ENCODE measurements at places on chromosomes 16 and 17.

- no peak for DNase-seq
These were observed 27.9 kb upstream of the OR4D1 start for GRCh38 chr17:58120195-58120822.

- DNase-seq: no peak
These were observed 6.9 kb upstream of the GSE1 start for GRCh38 chr16:85605912-85606841.

DNA sequence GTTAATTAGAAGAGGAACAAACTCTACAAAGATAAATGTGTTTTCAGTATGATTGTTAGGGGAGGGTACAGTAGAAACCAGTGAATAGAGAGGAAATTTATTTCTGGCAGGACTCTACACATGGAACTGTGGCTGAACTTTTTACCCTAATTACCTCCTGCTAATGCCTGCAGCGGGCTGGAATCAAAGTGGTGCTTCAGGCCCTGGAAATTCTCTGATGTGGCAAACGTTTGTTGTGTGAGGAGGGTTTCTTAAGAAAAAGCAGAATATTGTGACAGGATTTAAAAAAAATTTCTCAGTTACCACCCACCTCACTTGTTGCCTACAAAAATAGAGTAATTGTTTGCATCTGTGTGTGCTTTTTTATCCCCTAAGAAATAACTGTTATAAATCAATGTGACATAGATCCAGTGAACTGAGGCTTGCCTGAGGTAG lies 154.5 kb downstream of the BCAS3 start:
- DNase-seq: no peak

DNA sequence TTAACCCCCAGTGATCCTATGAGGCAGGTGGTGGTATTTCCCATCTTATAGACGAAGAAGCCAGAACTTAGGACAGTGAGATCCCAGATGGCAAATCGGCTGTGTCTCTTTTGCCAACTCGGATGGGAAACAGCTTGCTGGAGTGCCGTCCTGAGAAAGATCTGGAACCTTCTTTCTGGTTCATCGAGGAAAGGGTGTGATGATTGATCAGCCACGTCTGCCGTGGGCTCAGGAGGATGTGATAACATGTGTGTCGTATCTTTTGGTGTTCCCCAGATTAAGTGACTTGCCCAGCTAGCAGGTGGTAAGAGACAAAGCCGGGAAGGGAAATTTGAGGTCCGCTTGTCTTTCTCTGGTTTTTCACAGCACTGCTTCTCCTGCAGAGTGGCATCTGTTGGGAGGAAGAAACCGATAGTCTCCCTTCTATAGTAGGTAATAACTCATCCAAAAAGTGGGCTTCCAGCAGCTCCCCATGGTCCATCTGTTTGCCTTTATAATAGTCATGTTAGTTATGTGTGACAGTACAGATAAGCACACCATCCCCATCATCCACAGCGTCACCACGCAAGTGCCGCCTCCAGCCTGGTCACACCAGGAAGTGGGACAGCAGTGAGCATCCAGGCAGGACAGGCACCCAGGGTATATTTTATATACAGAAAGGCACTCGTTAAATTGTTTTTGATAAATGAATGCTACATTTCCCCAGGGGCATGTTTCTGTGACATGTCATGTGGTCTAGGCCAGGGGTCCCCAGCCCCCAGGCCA lies 175.5 kb downstream of the KATNIP start:
- no peak for DNase-seq

GRCh38 chr17:73232587-73233373 lies 28.9 kb downstream of the CPSF4L start:
- no peak for DNase-seq

GRCh38 chr17:77498091-77498741 lies 357.4 kb downstream of the SEC14L1 start:
- DNase-seq: no peak

- no peak for DNase-seq
These were observed 26.0 kb downstream of the DHRS7B start for GRCh38 chr17:21152731-21153130.

- DNase-seq: no peak
These were observed 24.5 kb upstream of the CD300E start for GRCh38 chr17:74647871-74648672.

DNA sequence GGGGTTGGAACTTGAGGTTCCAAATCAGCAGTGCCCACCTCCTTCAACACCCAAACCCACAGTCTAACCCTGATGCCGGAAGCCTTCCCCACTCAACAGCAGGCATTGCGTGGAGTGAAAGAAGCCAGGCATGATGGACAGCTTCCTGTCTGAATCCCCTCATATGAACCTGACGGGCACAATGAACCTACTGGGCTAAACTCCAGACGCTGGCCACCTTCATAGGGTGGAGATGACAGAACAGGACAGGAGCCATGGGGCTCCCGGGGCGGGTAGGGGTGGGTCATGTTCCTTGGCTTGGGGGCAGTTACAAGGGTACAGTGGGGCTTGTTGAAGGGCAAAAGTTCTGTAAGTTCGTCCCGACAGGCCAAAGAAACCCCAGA lies 460 bp upstream of the HSBP1 start:
- DNase-seq: no peak

- peak; percentile 61 for DNase-seq
These were observed 28.2 kb upstream of the KPNB1 start for GRCh38 chr17:47621293-47622179.

DNA sequence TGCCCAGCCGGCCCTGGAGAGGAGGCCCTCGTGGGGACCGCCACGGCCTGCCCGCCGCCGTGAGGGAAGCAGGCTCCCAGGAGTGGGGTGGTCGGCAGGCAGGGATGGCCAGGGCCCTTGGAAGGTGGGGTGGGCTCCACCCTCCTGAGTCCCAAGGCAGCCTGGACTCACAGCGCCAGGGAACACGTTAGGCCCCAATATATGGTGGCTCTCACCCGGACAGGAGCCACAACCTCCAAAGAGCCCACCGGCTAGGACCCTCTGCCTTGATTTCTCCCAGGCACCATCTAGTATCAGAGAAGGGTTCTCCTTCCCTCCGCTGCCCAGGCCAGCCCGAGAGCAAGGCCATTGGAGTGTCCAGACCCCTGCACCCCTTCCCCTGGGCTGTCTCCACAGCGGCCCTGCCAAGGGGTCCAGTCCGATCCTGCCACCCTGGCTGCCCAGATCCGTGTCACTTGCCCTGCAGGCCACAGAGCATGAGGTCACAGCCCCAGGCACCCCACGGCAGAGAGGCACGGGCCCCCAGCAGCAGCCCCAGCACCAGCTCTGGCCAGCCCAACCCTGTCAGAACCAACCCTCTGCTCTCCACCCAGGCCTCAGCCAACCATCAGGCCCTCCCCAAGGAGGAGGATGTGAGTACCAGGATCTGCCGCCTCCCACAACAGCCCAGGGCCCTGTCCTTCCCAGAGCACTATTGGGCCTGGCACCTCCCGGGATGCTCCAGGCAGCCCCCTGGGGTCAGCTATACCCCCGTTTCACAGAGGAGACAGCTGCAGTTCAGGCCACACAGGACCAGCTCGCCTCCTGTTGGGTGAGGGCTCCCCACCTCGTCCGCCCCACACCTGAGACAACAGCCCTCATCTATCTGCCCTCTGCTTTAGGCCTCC lies 1.1 kb upstream of the AXIN1 start:
- no peak for DNase-seq

GRCh38 chr17:69729944-69730343 lies 315.4 kb downstream of the MAP2K6 start:
- no peak for DNase-seq

DNA sequence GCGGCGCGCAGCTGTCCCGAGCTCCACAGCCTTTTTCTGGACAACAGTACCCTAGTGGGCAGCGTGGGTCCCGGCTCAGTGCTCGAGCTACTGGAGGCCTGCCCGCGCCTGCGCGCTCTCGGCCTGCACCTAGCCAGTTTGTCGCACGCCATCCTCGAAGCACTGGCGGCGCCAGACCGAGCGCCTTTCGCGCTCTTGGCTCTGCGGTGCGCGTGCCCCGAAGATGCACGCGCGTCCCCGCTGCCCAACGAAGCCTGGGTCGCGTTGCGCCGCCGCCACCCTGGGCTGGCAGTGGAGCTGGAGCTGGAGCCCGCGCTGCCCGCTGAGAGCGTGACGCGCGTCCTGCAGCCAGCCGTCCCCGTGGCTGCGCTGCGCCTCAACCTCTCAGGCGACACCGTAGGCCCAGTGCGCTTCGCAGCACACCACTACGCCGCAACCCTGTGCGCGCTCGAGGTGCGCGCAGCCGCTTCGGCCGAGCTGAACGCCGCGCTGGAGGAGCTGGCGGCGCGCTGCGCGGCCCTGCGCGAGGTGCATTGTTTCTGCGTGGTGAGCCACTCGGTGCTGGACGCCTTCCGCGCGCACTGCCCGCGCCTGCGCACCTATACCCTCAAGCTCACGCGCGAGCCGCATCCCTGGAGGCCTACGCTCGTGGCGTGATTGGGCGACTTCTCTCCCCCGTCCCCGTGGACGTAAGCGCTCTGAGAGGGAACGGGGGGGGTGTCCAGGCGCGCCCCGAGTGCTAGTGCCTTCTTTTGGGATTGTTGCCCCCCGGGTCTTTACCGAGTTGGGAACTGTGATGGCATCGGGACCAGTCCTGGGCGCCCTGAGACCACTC lies 1.2 kb upstream of the HSF4 start:
- no peak for DNase-seq

- no peak for DNase-seq
These were observed 7.2 kb downstream of the SLC43A2 start for GRCh38 chr17:1621273-1621954.

- DNase-seq: no peak
These were observed 8.5 kb downstream of the ALDH3A2 start for GRCh38 chr17:19656851-19657581.

DNA sequence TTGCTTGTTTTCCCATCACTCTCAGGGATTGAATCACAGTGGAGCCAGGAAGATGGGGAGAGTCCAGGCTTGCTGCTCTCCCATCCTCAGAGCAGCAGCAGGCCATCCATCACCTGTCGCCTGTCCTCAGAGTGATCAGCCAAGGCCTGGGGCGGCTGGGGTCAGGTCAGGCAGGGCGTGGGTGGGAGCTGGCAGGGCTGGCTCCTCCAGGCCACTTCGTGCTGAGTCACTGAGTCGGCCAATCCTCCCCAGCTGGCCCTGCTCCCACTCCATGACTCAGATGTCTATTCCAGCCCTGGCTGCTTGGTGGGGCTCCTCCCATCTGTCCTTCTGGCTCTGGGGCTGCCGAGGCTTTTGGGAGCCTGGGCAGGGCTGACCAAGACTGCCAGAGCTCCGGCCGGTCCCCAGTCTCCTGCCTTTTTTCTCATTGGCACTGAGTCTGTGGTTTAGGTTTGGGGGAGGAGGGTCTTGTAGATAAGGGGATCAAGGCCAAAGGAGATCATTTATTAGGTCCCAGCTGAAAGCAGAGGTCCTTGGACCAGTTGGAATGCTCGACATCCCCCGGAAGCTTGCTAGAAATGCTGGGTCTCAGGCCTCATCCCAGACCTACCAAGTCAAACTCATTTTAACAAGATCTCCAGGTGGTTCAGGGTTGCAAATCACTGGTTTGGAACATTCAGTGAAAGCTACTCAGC lies 72.7 kb downstream of the ABCC1 start:
- DNase-seq: no peak
